ENCODE measurements at places on chromosomes 2 and 18.

DNA sequence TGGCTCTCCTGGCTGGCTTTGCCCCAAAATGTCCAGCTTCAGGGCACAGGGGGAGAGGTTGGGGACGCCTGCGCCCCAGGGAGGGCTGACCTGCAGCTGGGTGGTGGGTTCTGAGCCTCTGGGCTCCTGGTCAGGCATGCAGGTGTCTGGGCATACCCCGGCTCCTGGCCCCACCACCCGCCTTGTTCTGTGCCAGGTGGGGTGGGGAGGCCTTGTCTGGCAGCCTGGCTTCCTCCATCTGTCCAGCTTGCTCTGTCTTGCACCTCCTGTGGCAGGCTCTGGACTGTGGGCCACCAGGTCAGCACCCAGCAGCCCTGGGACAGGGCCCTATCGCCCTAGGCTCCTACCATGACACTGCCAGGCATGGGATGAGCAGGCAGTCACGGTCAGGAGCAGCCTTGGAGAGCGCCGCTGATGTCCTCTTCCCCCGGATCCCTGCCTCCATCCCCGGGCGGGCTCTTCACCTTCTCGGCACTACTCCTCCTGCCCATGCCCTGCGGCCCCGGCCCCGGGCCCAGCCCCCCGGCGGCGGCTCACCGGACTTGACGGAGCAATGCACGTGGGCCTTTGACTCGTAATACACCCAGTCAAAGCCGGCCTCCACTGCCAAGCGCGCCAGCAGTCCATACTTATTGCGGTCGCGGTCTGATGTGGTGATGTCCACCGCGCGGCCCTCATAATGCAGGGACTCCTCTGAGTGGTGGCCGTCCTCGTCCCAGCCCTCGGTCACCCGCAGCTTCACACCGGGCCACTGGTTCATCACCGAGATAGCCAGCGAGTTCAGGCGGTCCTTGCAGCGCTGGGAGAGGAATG lies 3.6 kb downstream of the IHH start:
- DNase-seq: no peak

- DNase-seq: no peak
Observed at GRCh38 chr2:37321029-37321682, 3.5 kb downstream of the PRKD3 start.

- no peak for DNase-seq
Observed at GRCh38 chr18:70121842-70122241, 83.6 kb downstream of the RTTN start.

GRCh38 chr2:11856095-11856494 lies 109.7 kb downstream of the LPIN1 start:
- no peak for DNase-seq

GRCh38 chr2:85920810-85921545 lies 32.2 kb upstream of the ST3GAL5 start:
- DNase-seq: no peak

GRCh38 chr18:384897-385296 lies 115.6 kb downstream of the COLEC12 start:
- peak; percentile 80 for DNase-seq

GRCh38 chr2:17148407-17149145 lies 369.7 kb downstream of the RAD51AP2 start:
- peak; percentile 21 for DNase-seq

- no peak for DNase-seq
Observed at GRCh38 chr2:129747500-129748125, 231.9 kb upstream of the RAB6C start.

DNA sequence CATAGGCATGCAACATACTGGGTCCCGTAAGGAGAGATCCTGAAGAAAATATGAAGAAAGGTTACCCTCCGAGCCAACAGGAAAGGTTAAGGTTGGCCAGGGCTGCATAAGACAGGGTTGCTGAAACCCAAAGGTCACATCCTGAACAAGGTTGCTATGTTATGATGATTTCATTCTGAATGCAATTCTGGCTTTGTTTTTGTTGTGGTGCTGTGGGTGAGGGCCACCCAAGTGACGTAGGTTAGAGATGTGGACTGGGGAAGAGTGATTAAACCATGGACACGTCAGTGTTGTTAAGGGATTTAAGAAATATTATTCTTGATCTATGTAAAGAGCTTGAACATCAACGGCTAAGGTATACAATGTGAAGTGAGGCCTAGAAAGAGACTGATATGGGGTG lies 60.0 kb downstream of the ZEB2 start:
- DNase-seq: no peak

Data from SK-N-DZ (cell line).